Activated CD4-positive, alpha-beta T cell treated with anti-CD3 and anti-CD28 coated beads for 36 hours (primary cell): ENCODE measurements at places on chromosomes 4 and X.

GRCh38 chr4:74054483-74055047 lies 16.1 kb upstream of the CXCL3 start:
- no peak for DNase-seq

- DNase-seq: no peak
Measured at GRCh38 chr4:23130845-23131244, 438.1 kb downstream of the GBA3 start.

GRCh38 chrX:20654596-20655106 lies 387.9 kb upstream of the RPS6KA3 start:
- no peak for DNase-seq

DNA sequence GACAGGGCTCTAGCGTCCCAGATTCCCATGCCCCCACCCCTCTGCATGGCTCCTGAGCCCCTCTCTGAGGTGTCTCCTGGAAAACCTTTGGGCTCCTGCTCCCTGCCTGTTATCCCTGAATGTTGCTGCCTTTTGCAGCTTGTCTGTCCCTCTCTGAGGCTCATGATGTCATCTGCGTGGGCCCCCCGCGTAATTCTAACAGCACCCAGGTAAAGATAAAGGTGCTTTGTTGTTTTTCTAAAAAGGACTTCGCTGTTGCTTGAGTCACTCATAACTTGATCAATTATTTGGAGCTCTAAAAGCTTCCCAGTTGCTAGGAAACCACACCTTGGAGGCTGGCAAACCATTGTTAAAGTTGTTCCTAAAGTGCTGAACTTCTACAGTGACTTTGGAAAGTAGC lies 36.6 kb downstream of the WFS1 start:
- DNase-seq: no peak

DNA sequence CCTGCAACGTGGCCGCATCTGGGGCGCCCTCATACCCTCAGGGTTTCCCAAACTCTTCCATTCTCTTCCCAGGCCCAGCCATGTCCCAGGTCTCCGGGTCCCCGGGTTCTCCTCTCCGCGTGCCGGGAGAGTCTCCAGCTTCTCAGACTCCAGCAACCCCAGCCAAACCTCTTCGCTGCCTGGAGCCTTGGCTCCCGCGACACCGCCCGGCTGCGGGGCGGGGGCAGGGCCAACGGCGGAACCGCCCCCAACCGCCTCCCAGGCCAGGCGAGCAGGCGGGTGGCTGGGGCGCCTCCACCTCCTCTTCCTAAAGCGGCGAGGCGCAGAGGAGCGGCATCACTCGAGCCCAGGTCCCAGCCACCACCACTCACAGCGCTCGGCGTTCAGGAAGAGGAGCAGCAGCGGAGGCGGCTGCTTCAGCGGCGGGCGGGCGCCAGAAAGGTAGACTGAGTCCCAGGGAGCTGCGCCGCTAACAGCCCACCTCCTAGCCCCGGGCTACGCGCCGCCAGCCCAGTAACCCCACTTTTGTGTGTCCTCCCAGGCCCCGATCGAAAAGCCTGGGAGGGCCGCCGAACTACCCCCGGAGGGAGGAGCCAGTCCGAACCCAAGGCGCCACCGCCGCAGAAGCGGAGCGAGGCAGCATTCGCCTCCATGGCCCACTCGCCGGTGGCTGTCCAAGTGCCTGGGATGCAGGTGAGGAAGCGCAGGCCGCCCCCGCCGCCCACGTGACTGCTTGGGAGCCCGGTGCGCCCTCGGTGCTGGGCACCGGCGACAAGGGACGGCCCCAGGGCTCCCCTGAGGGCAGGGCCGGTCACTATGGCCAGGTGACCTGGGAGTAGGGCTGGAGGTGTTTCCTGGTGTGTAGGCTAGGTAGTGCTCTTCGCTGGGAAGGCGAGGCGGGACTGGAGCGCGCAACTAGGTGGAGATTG lies at the start of gene STK26:
TSS of gene STK26 (plus strand) at position 336 of the 929 bp plus-strand sequence. CDS start at position 652, 316 bp downstream.
- DNase-seq: peak; percentile 87

GRCh38 chr4:78766026-78766425 lies 10.1 kb upstream of the BMP2K start:
- no peak for DNase-seq

DNA sequence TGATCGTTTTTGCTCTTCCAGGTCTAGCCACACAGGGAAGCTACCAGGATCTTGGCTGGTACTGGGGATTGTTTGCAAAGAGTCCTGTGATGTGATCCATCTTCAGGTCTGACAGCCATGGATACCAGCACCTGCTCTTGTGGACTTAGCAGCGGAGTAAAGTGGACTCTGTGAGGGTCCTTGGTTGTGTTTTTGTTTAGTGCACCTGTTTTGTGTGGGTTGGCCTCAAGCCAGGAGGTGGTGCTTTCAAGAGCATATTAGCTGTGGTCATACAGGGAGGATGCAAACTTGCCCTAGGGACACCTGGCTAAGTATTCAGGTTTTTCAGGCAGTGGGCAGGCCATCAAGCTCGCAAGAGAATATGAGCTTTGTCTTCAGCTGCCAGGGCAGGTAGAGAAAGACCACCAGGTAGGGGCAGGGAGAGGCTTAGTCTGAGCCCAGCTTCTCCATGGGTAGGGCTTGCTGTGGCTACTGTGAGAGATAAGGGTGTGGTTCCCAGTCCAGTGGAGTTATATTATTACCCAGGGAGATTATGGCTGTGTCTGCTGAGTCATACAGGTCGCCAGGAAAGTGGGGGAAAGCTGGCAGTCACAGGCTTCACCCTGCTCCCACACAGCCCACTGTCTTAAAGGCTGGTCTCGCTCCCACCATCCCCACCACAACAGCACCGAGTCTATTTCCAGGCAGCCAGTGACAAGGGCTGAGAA lies 293.7 kb downstream of the PCDH18 start:
- no peak for DNase-seq

- DNase-seq: no peak
Measured at GRCh38 chrX:71099736-71100135, 4.1 kb downstream of the FOXO4 start.

DNA sequence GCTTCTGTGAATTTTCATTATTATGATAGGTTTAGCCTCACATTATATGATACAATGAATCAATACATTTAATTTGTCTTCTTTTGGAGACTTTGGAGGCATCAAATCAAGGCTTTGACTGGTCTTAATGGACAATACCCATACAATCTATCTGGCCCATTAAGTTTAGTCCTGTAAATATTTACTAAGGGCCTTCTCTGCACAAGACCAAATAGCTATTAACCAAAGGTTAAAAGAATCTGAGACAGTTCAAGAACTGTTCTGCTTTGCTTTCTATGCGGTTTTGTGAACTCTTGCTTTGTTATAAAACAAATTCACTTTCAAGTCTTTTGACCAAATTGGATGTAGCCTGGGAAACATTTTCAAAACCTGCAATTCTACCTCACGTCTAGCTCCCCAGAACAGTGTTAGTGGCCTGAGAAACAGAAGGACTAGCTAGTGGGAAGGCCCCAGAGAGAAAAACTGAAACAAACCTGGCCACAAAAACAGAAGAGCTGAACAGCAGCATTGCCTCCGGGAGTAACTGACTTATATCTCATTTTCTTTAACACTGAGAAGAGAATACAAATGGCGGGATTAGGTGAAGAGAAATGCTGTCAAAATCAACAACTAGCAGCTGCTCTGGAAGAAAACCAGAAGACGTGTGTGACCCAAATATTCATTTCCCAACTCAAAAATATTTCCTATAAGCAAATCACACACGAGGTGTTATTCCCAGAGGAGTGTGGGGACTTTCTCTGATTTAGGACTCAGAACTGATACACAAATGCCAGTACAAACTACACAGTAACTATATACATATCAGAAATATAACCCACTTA lies 548 bp downstream of the TLR1 start:
- peak; percentile 21 for DNase-seq

DNA sequence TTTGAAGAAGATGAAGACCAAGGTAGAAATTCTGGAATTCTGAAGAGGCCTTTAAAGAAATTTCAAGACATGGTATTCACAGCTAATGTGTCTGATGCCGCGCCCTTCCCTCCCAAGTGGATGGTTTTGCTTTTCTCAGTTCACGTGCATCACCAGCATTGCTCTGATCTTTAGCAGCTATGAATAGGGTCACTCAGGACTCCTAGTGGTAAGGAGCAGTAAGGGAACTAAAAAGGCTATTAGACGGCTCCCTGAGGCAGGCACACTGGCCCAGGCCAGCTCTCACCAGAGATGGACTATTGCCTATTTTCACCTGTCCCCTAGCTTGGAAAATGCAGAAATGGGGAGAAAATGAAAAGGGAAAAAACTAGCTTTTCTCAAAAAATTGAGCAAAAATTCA lies 447.5 kb upstream of the RASGEF1B start:
- DNase-seq: no peak
